ENCODE measurements at places on chromosomes 13 and 19.

DNA sequence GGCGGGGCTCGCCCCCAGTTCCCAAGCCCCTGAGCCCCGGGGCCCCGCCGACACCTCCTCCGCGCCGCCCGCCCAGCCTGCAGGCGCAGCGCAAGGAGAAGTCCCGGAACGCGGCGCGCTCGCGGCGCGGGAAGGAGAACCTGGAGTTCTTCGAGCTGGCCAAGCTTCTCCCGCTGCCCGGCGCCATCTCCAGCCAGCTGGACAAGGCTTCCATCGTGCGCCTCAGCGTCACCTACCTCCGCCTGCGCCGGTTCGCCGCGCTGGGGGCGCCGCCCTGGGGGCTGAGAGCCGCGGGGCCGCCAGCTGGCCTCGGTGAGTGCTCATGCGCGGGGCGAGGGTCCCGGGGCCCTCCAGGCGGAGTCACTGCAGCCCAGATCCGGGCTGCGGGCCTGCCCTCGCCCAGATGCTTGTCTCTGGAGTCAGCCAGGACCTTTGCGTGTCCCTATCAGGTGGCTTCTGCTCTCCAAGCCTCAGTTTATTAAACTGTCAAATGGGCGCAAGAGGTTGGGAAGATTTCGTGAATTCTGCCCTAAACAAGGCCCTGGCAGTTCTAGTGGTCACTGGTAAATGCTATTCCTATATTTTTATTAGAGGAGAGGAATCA lies 2.0 kb downstream of the NPAS1 start:
- no peak for DNase-seq

DNA sequence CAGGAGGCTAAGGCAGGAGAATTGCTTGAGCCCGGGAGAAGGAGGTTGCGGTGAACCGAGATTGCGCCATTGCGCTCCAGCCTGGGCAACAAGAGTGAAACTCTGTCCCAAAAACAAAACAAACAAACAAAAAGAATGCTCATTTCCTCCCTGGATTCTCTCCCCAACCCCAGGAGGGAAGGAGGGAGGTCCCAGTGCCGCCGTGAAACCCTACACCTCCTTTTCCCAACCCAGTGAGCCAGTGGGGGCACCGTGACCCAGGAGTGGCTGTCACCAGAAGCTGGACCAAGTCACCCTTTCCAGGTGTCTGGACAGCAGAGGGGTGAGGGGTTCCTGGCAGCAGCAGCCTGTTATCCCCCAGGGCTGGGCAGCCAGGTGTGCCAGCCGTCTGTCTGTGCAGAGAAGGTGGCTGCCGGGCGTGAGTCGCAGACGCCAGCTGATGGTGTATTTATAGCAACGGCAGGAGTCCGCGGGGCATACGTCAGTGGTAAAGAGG lies 23.5 kb downstream of the NFIC start:
- no peak for DNase-seq

- no peak for DNase-seq
Observed at GRCh38 chr19:46413262-46414031, at the start of gene CCDC8. TSS of gene CCDC8 (minus strand) at chr19:46413564. CDS start at chr19:46412810, 754 bp downstream.

DNA sequence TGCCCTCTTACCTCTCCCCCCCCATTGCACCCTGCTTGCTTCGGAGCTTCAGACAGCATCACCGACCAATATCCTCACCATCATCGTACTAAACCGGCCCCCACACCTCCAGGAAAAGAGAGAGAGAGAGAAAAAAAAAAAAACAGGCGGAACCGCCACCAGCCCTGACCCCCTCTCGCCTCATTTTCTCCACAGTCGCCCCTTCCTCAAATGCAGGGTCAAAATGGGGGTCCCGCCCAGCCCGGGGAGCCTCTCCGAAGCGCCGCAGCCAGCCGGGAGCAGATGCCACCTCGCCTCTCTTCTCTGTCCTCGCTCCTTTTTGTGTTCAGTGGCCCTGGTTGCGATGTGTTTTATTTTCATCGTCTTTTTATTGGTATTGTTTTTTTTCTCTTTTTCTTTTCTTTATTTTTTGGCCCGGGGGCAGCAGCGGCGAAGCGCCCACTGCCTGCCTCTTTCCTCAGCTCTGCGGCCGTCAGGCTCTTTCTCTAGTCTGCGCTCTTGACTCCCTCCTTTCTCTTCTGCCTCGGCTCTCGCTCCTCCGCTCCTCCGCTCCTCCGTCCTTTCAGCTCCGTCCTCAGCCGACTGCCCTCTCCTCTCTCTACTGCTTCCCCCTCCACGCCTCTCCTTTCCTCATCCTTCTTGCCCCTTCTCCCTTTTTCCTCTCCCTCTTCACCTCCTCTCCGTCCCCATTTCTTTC lies 41.4 kb downstream of the DEDD2 start:
- DNase-seq = no peak

- no peak for DNase-seq
Observed at GRCh38 chr13:37775871-37776270, 93.7 kb downstream of the TRPC4 start.

DNA sequence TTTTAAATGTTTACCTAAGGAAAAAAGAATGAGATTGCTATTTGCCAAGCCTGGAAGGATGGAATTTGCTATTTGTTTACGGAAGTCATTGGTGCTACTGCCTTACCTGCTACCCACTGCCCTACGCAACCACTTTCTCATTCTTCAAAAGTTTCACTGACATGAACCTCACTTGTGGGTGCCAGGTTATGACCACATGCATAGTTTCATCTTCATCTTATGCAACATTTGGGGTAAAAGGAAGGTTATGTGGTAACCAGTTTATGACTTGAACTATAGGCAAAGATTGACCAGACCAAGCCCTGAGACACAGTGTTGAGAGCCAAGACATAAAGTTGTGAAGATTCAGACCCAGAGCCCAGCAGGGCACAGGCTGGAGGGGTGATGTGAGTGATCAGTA lies 142.5 kb downstream of the LACC1 start:
- peak; percentile 2 for DNase-seq

- no peak for DNase-seq
Observed at GRCh38 chr19:35430409-35431144, 17.5 kb upstream of the FFAR2 start.

GRCh38 chr19:12884202-12884601 lies 2.8 kb downstream of the KLF1 start:
- DNase-seq = no peak

GRCh38 chr13:106129273-106129672 lies 406.2 kb downstream of the EFNB2 start:
- DNase-seq = no peak

- no peak for DNase-seq
Observed at GRCh38 chr19:5085566-5085965, 116.7 kb downstream of the KDM4B start.

DNA sequence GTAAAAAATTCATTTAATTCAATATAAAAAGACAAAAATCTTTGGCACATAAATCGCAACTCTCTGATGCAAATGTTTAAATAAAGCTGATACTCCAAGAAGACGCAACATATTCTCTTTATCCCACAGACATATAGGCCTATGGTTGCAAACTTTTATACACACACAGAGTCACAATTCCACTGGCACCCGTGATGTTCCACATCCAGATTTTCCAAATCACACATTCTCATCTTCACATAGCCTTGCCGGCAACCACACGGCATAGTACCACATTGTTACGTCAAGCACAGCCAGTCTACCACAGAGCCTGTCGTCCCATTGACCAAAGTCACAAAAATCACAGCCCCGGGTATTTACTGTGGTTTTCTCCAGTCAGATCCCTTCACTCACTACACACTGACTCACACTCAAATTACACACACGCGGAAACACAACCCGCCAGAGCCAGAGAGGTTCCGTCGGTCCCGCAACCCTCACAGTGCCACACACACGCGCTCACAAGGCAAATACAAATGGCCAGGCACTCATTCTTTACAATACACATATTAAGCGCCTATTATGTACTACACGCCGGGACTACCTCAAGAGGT lies 546 bp upstream of the ZNF546 start:
- peak; percentile 74 for DNase-seq

- no peak for DNase-seq
Observed at GRCh38 chr13:111622051-111622531, 301.6 kb downstream of the TEX29 start.

GRCh38 chr13:102548811-102549210 lies 48.0 kb upstream of the TPP2 start:
- DNase-seq = no peak

GRCh38 chr13:99385940-99386339 lies 78.7 kb upstream of the GPR183 start:
- DNase-seq = no peak

DNA sequence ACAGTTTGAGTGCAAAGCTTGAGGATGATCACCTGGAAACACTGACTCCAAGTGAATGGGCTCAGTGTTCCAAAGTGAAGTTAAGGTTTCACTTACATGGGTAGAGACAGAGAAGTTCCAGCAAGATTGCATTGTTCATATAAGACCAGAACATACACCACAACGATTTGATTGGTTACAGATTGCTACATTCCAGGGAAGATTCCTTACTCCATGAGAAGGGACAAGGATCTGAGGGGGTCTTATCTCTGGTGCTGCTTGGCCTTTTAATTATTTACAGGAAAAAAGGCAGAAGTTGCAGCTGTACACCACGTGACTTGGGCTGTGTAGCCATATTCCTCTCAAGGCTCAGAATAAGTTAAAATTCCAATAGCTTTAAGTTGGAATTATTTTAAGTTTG lies 12.3 kb downstream of the WDFY2 start:
- DNase-seq = no peak

DNA sequence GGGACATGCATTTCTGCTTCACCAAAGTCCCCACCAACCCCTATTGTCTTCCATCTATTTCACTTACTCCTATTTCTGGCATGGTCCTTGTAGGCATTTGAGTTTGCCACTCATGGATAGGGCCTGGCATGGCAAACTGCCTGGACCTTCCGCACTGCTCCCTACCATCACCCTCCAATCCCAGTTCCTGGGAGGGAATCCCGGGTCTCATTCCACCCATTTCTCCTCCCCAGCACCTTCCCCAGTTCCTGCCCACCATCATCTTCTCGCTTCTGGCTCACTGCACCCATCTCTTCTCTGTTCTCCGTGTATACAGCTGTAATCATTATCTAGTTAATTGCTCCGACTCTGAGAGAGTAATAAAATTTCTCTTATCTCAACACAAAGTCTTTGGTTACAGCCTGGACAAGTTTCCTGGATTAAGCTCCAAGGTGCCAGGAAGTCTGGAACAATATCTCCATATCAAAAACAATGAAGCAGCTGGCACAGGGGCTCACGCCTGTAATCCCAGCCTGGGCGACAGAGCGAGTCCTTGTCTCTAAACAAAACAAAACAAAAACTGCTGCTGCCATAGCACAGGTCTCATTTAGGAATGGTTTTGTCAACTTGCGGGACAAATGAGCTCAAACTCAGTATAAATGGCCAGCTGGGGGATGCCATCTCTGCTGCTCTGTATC lies 17.0 kb upstream of the COX7A1 start:
- DNase-seq = no peak

- no peak for DNase-seq
Observed at GRCh38 chr13:21538280-21538679, 65.7 kb downstream of the MICU2 start.

DNA sequence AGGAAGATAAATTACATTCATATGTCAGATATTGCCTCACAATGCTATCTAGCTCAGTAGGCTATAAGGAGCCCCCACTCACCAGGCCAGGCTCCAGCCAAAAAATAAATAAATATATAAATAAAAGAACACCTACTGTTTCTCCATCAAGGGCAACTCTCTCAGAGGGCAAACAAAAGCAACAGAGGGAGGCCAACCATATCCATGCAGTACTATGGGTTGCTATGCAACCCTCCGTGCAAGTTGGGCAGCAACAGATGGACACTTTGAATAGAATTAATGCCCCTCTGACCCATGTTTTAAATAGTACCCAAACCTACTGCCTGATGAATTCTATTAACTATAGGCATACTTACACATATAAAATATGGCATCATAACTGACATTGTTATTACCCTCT lies 279.8 kb upstream of the EDNRB start:
- no peak for DNase-seq

GRCh38 chr13:41117869-41118268 lies 14.7 kb downstream of the KBTBD6 start:
- no peak for DNase-seq

- DNase-seq = no peak
Observed at GRCh38 chr19:17889609-17890214, 18.0 kb downstream of the SLC5A5 start.

- no peak for DNase-seq
Observed at GRCh38 chr19:34274827-34275625, 20.7 kb downstream of the GARRE1 start.

DNA sequence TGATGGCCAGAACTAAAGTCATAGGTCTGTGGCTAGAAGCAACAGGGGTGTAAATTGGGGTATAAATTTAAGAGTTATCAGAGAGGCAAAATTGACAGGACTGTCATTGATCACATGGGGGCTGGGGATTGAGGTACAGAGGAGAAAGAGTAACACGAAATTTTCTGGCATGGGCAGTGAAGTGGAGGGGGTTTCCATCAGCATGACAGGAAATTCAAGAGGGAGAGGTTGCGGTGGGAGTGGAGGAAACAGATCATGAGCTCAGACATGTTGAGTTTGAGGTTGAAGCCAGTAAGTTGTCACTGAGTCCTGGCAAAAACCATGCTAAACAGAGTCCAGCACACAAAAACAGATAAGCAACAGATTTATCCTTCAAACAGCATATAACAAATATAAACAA lies 192.1 kb upstream of the TSC22D1 start:
- DNase-seq = peak; percentile 51

- no peak for DNase-seq
Observed at GRCh38 chr13:71240911-71241310, 626.1 kb downstream of the DACH1 start.

DNA sequence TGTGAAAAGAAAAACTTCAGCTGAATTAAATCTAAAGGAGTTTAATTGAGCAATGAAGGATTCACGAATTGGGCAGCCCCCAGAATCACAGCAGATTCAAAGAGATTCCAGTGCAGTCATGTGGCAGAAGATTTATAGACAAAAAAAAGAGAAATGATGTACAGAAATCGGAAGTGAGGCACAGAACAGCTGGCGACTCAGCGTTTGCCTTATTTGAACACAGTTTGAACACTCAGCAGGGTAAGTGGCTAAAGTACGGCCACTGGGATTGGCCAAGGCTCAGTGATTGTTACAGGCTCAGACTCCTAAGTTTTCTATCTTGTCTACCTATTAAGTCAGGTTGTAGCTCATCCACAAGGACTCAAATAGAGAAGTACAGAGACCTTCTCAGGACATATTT lies 11.6 kb upstream of the CFAP97D2 start:
- DNase-seq = no peak

GRCh38 chr19:18058208-18059009 lies 28.3 kb downstream of the IL12RB1 start:
- DNase-seq = peak; percentile 82

- no peak for DNase-seq
Observed at GRCh38 chr13:92407858-92408257, 818.7 kb upstream of the GPC6 start.

DNA sequence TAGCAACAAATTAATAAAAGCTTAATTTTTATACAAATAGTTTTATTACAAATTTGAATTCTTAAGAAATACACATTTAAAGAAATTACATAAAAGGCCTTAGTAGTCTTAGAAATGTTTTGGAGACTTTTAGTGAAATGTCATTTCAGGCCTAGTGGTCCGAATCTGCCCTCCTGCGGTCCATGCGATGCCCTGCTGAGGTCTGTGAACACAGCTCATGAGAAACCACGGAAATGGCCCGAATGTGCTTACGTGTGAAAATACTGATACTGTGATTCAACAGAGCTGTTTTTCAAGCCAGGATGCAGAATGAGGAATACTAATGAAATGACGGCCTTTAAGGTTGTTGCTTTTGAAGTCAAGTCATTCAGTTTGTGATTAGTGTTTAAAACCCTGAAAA lies 157.9 kb downstream of the COL4A1 start:
- no peak for DNase-seq

GRCh38 chr19:3667766-3668165 lies 32.5 kb downstream of the PIP5K1C start:
- DNase-seq = no peak
